ENCODE measurements at places on chromosomes 5 and 9.

DNA sequence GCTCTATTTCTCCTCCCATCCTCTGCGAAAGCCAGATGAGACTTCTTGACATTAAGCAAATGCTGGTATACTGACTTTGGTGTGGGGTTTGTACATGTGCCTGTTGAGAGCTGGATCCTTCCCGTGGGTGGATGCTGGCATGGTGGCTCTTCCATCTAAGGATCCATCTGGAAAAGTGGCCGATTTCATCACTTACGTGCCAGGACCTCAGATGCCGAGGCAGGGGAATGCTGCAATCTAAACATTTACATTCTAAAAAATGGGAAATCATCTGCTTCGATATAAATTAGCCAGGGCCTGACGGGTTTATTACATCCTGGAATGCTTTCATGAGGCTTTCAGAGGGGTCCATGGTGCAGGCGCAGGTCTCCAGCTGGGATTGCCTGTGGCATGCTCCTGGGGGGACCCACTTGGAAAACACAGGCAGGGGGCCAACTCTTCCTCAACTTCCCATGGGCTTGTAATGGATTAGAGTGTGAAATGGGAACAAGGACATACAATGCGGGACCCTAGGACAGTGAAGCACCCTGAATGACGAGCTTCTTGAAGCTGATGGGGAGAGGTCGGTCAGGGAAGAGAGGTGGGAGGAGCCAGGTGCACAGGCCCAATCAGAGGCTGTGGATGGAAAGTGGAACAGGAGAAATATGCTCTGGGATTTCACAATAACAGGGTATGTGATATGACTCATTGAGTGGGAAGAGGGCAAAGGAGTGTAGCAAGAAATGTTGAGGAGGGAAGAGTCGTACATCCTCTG lies 105.5 kb upstream of the PITX1 start:
- DNase-seq: no peak

DNA sequence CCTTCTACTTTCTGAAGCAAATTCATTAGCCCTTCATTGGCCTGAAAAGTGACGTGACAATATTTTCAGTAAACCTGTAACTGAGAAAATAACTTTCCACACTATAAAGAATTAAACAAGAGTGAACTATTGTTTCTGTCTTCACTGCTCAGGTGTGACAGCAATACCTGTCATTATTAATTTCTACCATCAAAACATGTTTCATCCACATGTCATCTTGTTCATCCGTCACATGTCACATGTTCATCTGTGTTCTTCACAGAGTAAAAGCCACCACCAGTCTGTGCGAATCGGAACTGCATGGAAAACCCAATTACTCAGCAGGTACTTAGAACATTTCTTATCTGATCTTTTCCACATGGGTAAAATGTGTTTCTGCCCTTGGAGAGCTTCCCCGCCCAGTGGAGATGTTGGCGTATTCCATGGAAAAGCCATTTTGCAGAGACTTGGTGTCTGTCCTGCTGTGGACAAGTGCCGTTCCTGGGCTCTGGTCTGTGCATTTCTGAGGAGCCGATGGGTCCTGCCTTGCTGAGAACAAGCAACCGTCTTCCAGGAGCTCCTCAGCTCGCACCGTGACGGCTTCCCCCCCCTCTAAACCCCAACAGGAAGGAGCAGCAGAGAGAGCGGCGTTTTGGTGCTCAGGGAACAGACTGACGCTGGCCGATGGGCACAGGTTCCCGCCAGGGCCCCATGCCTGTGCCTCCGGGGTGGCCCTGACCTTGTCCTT lies 10.6 kb upstream of the EXOC3 start:
- no peak for DNase-seq

DNA sequence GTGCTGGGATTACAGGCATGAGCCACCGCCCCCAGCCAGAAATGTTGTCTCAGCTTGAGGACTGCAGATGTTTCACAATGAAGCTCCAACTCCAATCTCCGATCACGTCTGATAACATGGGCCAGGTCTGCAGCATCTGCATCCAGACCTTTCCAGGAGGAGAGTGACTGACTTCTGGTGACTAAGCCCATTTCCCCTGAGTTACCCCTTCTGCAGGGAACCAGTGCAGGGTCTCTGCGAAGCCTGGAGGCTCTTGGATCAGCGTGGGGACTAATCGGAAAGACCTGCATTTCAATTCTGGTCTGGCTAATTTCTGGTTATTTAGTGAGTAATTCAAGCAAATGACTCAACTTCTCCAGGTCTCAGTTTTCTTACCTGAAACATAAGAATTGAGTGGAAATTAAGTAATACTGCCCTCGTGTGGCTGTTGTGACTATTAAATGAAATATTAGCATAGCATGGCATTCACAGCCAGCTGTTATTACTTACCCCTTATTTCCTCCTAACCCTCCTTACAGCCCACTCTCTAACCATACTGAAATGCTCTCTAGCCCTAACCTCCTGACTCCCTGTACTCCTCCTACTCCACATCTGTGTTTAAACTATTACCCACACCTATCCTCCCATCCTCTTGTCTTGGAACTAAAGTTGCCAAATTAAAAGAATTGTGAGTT lies 2.2 kb upstream of the GNPDA1 start:
- no peak for DNase-seq

DNA sequence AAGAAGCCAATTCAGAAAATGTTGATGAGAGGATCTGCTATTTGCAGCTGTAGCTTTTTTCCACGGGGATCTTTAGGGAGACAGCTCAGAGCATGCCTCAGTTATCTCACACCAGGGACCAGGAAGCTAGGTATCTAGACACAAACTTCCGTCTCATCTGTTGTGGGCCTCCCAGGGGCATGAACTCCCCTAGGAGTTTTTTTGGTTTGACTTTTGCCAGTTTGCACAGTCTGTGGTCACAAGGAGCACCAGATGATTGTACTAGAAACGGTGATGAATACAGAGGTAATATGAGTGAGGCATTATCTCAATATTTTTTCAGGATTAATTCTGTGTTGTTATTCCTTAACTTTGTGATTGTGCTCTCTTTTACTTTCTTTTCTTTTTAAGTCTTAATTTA lies 533.2 kb upstream of the SEMA6A start:
- no peak for DNase-seq

DNA sequence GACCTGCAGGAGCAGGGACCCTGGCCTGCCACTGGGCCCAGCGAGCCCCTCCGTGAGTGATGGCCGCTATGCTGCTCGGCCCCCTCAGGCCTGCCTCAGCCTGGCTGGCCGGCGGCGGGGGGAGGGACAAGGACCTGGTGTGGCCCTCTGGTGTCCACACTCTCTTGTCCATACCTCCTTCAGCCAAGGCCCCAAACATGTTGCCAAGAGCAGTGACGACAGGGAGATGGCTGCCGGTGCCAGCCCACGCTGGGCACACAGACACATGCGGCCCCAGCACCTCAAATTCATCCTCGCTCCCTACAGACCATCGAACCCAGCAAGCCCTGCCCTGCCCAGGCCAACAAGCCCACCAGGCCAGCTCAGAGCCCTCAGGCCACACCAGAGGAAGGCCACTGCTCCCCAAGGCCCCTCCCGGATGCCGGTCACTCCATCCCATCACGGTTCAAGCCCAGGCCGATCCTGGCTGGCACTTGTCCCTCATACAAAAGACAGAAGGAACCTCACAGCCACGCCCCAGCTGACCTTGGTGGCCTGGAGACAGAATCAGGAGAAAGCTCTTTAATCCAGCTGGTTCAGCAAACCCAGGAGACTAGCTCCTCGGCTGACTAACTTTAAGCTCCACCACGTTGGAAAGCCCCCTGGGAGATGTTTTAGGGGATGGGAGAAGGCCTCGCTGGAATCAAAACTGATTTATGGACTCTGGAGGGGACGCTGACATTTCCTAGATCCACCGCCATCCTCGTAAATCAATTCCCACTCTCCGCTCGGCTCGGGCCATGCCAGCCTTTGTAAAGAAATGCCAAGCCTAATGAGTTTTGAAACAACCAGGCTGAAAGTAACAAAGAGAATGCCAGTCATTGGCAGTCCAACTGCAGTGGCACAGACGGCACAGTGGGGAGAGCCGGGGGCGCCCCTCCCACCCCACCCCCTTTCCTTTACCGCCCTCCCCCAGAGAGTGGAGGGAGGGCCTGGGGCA lies 84.9 kb downstream of the VAV2 start:
- no peak for DNase-seq

GRCh38 chr5:132822650-132823480 lies 7.6 kb downstream of the SHROOM1 start:
- no peak for DNase-seq

DNA sequence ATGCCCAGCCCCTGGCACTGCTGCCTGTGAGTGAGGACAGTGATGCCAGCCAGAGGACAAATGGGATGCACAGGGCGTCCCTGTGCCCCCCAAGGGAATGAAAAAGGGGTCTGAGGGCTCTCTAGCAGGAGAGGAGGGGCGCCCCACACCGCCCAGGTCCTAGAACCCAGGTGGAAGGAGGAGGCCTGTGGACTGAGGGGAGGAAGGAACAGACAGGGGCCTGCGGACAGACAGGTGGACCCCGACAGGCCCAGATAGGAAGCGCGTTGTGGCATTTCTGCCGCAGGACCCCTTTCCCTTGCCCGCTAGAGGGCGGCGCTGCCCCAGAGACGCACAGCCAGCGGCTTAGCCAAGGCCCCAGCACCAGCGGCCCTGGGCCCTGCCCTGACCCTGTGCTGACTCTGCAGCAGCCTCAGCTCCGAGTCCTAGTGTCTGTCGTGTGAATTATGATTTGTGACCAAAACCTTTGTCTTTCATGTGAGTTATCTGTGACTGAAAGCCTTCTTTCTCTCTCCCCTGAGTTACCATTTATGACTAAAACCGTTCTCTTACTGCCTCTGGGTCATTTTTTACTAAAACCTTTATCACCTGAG lies 30.7 kb downstream of the TRIP13 start:
- no peak for DNase-seq

- DNase-seq: no peak
These were observed 390.1 kb downstream of the CCDC171 start for GRCh38 chr9:15942831-15943424.

DNA sequence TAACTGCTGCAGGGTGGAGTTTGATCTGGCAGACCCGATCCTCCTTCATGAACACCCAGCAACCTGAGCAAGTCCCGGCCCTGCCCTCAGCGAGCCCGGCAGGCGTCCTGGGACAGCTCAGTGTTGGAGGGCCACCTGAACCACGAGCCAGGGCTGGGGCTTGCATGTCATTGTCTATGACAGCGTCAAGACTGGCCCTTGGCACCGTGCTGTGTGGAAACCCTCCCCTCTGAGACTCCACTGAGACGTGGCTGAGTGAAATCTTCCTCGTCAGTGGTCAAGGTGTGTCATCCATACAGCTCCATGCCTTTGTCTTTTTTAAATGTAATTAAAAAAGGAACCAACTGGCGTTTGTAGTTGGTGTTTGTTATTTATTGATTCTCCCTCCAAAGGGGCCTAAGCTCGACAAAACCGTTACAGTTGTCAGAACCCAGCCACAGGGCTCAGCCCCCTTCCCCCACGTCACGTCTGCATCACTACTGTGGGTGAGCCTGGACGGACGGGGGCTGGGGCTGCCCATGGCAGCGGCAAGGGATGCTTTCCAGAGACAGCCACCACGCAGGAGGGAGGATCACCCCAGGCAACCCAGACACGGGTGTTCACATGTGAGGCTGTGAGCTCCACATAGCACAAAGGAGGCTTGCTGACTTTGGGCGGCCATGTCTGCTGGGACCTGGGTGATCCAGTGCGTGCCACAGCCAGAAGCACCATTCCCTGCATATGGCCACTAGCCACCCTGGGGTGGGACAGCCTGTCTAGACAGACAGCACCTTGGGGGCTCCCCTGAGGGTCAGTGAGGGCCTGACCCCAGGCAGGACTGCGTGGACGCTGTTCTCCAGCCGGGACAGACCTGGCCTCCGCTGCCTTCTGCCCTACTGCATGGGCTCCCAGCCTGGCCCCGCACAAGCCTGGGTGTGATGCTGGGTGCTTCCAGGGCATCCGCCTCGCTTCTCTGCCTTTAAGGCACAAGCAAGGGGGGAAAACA lies 7.3 kb downstream of the UCK1 start:
- DNase-seq: no peak

- no peak for DNase-seq
These were observed at the start of gene STC2 for GRCh38 chr5:173327948-173328843. TSS of gene STC2 (minus strand) at chr5:173328414. CDS start at chr5:173328193, 221 bp downstream.

DNA sequence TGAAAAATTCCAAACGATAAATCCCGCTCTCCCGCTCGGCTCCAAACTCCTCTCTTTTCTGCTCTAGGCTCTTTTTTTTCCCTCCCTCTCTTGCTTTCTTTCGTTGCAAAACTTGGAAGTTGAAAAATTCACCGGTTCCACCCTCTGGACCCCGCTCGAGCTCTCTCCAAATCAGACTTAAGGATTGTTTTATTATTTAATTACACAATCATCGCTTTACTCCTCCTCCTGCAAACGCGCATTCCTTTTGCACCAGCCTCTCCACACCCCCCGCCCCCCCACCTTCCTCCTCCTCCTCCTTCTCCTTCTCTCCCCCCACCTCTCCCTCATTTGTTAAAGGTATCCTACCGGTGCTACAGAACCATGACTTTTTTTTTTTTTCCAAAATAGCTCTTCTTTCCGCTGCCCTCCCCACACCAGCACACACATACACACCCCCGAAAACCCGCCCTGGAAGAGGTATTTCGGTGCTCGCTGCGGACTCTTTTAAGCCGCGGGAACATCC lies 535 bp upstream of the NFIB start:
- DNase-seq: no peak

DNA sequence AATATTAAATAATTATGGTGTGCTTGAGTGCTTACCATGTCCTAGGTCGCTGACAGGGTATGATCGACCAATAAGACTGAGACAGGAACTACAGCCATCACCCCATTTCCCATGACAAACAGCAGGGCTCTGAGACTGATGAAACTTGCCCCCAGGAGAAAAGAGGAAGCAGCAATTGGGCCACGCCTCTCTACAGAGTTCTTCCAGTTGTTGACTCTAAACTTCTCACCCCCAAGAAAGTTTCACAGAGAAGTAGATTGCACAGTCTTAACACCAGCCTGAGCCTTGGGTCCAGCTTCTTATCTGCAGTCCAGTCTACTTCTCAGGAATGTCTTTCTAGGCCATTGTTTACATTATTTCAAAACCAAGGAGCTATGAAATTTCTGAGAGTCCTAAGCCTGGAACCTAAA lies 182.2 kb upstream of the ANKRD55 start:
- DNase-seq: no peak

DNA sequence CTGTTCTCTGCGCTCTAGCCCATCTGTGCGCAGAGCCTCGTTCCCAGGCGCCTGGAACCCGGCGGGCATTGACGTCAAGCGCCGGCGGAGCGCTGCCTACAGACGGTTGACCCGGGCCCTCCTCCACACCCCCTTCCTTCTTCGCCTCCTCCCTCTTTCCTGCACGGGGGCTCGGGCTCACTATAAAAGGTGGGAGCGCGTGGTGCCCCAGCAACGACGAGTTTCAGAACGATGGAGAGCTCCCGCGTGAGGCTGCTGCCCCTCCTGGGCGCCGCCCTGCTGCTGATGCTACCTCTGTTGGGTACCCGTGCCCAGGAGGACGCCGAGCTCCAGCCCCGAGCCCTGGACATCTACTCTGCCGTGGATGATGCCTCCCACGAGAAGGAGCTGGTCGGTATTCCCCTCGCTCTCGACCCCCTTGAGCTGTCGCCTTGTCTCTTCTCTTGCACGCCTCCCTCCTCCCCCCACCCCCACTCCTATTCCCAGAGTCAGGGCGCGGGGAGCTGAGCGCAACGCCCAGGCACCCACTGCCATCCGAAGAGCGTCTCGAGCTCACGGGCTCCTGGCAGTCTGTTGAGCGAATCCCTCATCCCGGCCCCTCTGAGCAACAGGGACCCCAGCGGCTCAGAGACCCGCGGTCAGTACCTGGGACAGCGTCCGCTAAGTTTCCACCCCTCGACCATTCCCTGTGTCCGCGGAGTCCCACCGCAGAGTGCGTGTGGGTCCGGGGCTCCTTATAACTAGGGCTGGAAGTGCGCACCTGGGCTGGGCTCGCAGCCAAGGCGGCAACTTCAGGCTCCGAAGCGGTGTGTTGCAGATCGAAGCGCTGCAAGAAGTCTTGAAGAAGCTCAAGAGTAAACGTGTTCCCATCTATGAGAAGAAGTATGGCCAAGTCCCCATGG lies at the start of gene CARTPT:
Gene CARTPT, plus strand, starts transcription at position 213 of the 902 bp plus-strand sequence. Its CDS starts 19 bp downstream, at position 232.
- DNase-seq: no peak
